Chondrocyte (in vitro differentiated cells): ENCODE measurements at places on chromosomes 2 and 18.

GRCh38 chr2:191686066-191686465 is 8.1 kb downstream of the NABP1 start:
- no peak for DNase-seq

- no peak for DNase-seq
Observed at GRCh38 chr18:21402272-21402671, 160.2 kb downstream of the GREB1L start.

- DNase-seq = no peak
Observed at GRCh38 chr2:82023710-82024109, 1719.2 kb upstream of the LRRTM1 start.

GRCh38 chr18:49856496-49856895 is 43.2 kb upstream of the ACAA2 start:
- no peak for DNase-seq

DNA sequence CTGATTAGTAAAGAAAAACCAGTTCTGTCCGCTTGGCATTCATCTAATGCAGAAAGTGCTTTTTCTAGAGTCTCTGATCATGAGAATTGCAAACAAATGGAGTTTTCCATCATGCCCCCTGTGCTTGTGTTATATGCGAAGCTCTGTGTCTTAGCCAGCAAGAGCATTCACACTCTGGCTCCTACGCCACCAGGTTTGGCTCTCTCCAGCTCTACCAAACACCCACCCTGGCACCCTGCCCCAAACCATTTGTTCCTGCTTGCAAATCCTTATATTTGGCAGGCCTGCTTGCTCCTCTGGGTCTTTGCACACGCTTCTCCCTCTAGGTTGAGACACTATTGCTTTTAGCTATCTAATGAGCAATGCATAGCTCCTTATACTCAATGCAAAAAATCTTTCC is 204.1 kb upstream of the CYRIA start:
- no peak for DNase-seq

DNA sequence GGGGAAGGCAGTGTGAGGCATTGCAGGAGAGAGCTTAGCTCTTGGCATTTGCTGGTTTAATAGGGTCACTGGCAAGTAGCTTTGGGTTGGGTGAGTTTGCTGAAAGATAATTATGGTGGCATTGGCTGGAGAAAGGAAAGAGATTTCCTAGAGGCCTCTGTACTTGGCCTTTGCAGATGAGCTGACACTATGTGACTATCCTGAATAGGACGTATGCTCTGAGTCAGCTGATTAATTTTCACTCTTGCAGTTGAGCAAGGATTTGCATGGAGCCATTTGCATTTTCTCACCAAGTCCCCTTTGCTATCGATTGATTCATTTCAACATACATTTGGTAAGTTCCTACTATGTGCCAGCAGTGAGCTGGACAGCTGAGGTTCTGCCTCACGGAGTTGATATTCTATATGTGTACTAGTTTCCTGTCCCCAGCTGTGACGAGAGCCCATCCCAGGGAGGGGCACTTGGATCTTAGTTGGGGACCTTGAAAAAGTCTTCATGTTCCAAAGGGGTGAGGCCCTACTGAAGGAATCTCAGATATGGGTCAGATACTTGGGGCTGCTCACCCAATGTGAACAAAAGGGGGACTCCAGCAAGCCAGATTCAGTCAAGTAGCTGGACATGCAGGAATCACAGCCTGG is 245.7 kb downstream of the LOXHD1 start:
- DNase-seq = no peak

- DNase-seq = no peak
Observed at GRCh38 chr18:62457877-62458276, 64.9 kb upstream of the ZCCHC2 start.

DNA sequence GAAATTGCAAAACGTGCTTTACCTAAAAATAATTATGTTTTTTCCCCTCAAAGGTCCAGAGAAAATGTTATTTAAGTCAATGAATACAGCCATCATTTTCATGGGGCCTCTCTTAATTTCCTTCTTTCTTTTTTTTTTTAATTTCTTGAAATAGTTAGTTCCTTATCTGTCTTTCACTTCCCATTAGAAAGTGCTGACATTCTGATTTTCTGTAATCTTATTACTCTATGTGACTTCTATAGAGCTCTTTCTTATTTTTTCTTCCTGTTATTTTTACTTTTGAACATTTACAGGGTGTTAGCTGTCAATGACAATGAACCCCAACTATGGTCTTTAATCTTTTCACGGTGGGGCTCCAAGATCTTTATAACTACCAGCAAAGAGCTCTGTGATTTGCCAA is 30.0 kb downstream of the CTLA4 start:
- no peak for DNase-seq

- no peak for DNase-seq
Observed at GRCh38 chr2:229575569-229576315, 138.6 kb downstream of the DNER start.

DNA sequence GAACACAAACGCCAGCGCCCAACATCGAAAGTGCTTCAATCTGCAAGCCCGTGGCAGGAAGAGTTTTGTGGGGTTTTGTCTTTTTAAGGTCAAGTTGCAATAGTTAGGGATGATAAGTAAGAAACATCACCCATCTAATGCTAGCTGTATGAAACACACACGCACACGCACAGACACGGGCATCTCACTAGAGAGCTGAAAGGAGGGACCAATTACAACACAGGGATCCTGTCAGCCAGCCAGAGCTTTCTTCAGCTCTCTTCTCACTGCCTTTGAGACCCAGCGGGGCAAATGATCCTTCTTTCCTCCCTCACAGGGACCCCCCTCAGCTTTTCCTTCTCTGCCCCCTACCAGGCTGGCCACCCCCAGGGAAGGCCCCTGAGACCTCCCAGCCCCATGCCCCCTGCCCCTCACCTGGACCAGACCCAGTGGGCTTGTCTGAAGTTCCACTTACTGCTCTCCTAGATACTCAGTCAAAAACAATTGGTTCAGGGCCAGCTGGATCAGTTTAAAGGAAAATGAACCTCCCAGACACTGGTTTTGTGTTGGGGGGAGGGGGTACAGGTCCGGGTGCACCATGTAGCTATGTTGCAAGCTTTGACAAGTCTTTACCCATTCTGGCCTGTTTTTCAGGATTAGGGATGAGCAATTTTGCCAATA is 17.9 kb downstream of the CYP26B1 start:
- peak; percentile 39 for DNase-seq

DNA sequence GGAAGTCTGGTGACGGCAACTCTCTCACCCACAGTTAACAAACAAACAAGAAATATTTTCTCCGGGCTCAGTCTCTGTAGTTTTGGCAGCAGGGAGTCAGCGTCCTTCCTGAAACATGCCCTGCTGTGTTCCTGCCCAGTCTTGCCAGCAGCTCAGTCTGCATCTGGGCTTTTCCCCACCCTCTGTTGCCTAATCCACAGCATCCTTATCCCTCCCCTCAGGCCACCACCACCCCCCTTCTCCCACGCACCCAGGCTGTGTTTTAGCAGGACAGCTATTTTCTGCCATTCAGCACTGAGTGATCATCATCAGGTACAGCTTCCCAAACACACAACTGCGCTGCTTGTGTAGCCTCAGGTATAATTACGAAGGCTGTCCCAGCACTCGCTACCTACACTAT is 168.2 kb downstream of the DPP10 start:
- DNase-seq = no peak

DNA sequence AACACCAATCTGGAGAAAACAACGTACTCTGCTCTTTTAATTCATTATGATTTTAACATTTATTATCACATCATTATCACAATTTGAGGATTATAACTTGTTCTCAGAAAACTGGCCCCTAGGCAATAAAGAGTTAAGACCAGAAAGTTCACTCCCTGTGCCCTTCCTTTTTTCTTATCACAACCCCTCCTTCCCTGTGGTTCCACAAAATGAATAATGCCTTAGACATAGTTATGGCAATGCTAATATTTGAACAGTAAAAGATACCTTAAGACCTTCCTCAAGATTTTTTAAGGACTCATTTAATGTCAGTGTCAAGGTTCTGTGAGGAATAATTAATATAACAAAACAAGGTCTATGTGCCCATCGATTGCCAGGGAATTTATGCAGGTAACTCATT is 596.2 kb downstream of the ARHGAP15 start:
- no peak for DNase-seq

GRCh38 chr2:165002638-165003037 is 47.3 kb upstream of the SLC38A11 start:
- DNase-seq = no peak

- DNase-seq = no peak
Observed at GRCh38 chr2:164913640-164914350, 41.5 kb downstream of the SLC38A11 start.

- DNase-seq = no peak
Observed at GRCh38 chr2:197191940-197192322, 118.6 kb downstream of the ANKRD44 start.

- DNase-seq = no peak
Observed at GRCh38 chr2:60262178-60262577, 291.3 kb downstream of the BCL11A start.

DNA sequence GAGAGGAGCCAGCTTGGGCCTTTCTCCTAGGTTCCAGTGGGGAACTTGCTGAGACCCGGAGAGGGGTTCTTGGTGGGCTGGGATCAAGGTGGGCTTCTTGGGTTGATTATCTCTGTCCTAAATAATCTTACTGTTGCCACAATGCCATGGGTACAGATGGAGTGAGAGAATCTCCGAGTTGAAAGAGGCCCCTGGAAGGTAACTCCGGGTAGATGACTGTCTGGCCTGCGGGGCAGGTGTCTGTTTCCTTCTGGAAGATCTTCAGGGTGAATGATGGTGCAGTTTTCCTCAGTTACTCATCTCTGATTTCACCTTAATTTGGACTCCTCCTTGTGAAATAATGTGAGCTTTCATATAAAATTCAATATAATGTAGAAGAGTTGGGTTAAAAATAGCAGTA is 159.4 kb downstream of the ACTR3 start:
- no peak for DNase-seq

- DNase-seq = no peak
Observed at GRCh38 chr2:57893786-57894185, 152.8 kb upstream of the VRK2 start.

DNA sequence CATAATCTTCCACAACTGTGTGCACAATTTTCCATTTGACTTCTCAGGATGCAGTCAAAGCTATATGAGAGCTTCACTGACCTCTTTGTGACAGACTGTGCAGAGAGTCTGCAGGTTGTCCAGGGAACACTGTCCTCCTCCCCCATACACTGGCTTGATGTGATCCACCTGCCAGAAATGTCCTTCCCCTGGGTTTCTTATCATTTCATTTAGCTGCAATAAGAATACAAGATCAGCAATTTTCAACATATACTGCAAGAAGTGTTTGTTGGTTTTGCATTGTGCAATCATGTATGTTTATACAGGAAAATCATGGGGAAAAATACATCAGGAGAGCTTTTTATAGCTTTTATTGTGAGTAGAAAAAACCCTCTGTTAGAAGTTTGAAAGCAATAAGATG is 150.7 kb downstream of the RAB3GAP1 start:
- DNase-seq = no peak

DNA sequence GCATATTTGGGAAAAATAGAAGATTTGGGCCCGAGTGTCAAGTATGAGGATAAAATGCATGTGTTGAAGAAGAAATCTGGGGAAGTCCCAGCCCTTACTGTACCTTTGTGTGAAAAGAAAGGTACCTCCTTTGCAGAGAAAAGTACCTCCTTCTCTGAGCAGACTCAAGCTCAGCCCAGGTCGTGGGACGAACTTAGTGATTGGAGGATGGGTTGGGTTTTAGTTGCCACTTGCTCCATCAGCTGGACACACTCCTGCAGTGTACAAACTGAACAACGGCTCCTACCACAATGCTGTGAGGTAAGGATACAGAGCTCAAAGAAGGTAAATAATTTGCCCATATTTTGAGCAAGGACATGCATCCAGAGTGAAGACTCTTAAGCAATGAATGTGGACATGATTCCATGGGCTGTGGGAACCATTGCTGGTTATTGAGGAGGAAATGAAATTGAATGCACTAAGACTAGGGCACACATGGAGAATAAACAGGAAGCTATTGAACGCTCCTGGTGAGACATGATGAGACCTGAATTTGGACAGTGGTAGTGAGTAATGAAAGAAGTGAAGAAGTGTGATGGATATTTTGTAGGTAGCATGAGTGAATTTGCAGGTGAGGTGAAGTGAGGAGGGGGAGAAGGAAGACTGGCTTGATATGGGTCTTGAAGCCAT is 49.8 kb upstream of the IL1RL1 start:
- no peak for DNase-seq

- DNase-seq = peak; percentile 44
Observed at GRCh38 chr2:239394346-239394945, 6.4 kb downstream of the HDAC4 start.

DNA sequence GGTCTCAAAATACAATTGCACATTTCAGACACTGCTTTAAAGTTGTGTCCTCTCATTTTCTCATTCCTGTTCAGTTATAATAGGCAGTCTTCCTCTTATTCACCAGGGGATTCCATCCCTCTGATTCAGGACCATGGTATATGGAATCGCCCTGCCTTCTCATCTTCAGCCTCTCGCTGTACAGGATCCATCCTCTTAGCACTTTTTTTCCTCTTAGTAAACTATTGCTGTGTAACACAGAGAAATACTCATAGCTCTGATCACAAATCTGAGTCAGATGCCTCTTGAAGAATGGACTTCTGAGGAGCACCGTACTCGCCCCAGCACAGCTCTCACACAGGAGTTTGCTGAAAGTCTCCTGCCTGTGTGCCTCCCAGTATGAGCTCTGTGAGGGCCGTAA is 11.3 kb downstream of the RMP24 start:
- DNase-seq = no peak

GRCh38 chr18:55403421-55403949 is 184.5 kb downstream of the TCF4 start:
- DNase-seq = no peak

DNA sequence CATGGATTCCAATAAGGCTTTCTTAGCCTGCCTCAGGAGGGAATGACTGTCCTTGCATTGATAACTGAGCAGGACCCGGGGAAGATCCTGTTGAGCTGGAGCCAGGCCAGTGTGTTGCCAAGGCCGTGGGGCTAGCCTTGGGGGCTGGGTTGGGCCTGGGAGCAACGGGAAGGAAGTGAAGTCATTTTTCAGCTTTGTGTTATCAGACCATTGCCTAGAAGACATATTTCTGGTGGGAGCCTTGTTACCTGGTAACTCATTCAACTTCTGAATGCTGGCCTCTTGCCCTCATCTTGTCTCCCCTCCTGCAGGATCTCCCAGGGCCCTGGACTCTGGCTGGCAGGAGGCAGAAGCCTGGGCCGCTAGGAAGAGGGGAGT is 92.7 kb upstream of the MGAT5 start:
- DNase-seq = no peak

GRCh38 chr18:56289381-56289780 is 349.0 kb downstream of the TXNL1 start:
- no peak for DNase-seq

- DNase-seq = no peak
Observed at GRCh38 chr2:51960841-51961335, 929.0 kb upstream of the NRXN1 start.
